Activated CD4-positive, alpha-beta memory T cell treated with anti-CD3 and anti-CD28 coated beads, Interleukin-2, amount 10 ng/mL, durations not matched to agents 7 days and 5 days (primary cell): ENCODE measurements at places on chromosomes 6 and 20.

DNA sequence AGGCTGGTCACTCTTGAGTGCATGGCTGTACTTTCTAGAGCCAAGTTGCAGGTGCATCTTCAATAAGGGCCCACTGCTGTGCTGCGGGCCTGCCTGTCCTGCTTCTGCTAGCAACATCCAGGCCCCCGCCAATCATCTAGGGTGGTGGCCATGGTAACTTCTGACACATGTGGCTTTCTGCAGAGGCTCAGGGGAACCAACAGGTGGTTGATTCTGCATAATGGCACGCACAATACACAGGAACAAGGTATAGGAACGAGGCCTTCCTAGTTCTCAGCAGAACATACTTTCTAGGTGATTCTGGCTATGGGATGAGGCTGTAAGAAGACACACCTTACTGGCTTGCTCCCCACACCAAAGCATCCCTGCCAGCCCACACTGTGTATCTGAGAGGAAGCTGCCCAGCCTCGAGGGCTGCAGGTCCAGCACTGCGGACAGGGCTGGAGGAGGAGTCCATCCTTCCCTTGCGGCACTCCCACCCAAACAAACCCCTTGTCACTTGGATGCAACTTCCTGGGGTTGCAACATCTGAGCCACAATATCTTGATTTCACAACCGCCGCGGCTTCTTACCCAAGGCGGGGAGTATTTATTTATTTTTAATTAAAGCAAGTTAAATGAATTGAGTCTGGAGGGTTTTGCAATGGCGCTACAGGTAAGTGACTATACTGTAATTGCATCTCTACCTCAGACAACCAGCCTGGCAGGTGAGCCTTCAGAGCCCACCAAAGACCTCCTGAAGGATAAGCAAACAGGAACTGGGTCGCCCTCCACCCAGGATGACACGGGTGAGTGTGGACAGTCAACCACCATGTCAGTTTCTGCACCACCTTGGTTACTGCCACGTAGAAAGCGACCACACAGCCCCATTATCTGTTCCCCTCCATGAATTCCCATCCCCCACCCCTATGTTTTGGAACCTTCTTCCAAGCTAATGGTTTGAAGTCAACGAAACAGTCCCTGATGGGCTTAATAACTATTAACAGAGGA lies 49.6 kb downstream of the SULF2 start:
- DNase-seq = no peak

GRCh38 chr6:123380257-123380656 lies 256.5 kb downstream of the TRDN start:
- no peak for DNase-seq

- DNase-seq = no peak
Measured at GRCh38 chr6:117961301-117961700, 54.2 kb downstream of the SLC35F1 start.

GRCh38 chr6:44224029-44224964 lies 902 bp downstream of the SLC29A1 start:
- DNase-seq = no peak

GRCh38 chr6:141097471-141097870 lies 1035.3 kb upstream of the GJE1 start:
- no peak for DNase-seq
